Stomach (tissue), 19 donors: ENCODE measurements at places on chromosomes 3 and 15. TPM values are rescaled to one million over a fixed set of nuclear protein-coding genes. Genes with fewer than 3 reads are reported as not detected.

- no peak overlapping the region for H3K27ac ChIP-seq
- no peaks in the 10 kb centered on the region for H3K27me3 ChIP-seq
- H3K4me1 ChIP-seq, result no peaks in the 10 kb centered on the region
- no peaks in the 10 kb centered on the region for H3K36me3 ChIP-seq
- H3K4me3 ChIP-seq, result no peak overlapping the region
These were observed 13.4 kb upstream of the FAM81A start for GRCh38 chr15:59424616-59425015.

DNA sequence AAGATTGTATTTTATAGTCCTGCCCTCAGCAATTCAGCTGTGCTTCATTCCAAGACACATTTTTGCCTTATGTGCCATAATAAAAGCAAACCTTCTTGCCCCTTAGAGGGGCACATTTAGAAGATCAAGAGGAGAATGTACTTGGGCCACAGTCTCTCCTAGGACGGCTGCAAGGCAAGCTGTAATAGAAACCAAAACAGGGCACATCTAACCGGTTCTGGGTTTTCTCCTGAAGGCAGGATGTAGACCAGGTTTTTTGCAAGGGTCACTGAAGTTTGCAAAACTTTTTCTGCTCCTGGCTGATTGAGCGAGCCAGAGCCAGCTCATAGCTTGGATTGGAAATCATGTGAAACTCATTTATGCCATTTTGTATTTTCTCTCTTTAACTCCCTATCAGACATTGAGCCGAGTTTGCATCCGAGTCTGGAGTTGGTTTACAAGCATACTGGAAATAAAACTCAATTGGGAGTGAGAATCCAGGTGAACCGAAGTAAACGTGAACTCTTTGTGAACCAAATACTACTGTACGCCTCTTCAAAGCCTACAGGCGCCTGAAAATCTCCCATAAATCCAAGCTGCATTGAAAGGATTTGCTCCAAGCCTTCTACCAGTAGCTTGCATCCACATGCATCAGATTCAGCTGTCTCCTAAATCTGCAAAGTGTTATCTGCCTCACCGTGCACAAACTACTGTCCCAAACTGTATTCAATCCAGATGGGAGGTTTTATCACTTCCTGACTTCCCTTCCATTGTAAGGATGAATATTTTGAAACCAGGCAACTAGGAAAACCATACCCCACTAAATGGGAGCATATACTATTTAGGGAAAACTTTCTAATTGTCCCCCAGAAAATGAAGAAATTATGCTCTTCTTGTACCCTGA, 60.9 kb upstream of the TSC22D2 start:
- H3K36me3 ChIP-seq, result no peaks in the 10 kb centered on the region
- H3K4me1 ChIP-seq, result peaks cover 5% of the 10 kb centered on the region
- H3K27ac ChIP-seq, result peak overlapping the region; percentile 30
- H3K4me3 ChIP-seq, result no peak overlapping the region

DNA sequence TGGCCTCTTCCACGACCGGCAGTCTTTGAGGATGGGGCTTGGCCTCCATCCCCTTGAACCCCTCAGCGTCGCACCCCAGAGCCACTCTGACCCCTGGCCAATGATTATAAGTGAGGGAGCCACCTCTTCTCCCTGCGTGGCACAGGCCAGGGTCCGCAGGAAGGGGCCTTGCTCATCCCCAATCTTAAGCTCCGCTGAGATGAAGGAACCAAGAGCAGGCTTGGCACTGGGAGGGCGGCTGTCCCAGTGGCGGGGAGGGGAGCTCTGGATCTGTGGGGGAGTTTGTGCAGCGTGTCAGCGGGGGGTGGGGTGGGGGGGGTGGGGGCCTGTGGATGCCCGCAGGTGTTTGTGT, 13.8 kb upstream of the ADPGK start:
- DNase-seq, result no peak
- H3K27me3 ChIP-seq, result peaks cover 39% of the 10 kb centered on the region
- peak overlapping the region; percentile 59 for H3K4me3 ChIP-seq

DNA sequence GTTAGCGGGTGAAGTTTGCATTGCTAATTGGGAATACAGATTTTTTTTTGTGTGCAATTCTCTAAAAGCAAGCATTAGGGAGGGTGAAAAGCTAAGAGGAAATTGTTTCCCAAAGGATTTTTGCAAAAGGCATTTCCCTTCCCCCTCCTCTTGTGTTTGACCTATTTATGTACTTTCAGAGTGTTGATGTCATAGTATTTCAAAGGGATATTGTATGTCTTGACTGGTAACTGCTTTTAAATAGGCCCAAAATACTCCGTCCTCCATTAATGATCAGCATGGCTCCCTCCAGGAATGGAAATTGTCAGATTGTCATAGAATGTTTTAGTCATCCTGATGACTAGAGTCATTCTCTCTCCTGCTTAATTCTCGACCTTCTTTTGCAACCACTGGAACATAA, 32.4 kb downstream of the TRIM71 start:
- no peak for DNase-seq
- H3K27me3 ChIP-seq, result no peaks in the 10 kb centered on the region
- no peaks in the 10 kb centered on the region for H3K4me1 ChIP-seq
- H3K27ac ChIP-seq, result no peak overlapping the region

DNA sequence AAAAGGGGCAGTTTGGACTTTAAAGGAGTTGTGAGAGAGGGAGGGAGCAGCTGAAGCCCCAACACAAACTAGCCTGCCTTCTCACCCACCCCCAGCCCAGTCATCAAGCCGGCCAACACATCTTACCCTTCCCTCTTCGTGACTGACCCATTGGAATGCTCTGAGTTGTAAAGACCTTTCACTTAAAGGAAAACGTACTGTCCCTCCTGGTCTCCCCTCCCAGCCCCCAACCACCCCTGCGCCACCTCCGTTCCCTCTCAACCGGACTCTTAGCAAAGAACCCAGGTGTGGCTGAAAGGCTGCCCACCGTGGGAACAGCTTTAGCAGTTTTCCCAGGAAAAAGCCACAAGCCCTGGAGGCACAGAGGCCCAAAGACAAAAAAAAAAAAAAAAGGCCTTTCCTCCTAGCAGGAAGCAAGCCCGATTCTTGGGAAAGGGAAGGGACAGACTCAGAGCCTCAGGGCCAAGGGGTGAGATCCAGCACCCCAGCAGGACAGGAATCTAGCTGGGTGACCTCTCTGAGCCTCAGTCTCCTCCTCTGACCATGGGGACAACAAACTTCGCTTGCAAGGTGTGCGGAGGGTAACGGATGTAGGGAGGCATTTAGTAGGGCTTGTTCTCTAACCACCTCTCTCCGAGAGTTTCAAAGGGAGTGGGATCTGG, 2.4 kb downstream of the CYP11A1 start:
- DNase-seq, result no peak
- no peaks in the 10 kb centered on the region for H3K36me3 ChIP-seq
- H3K27me3 ChIP-seq, result peaks cover 54% of the 10 kb centered on the region

- peaks cover 12% of the 10 kb centered on the region for H3K4me1 ChIP-seq
- no peaks in the 10 kb centered on the region for H3K36me3 ChIP-seq
- no peak overlapping the region for H3K27ac ChIP-seq
- H3K4me3 ChIP-seq, result no peak overlapping the region
These were observed 6.3 kb upstream of the UBE2Q2 start for GRCh38 chr15:75836959-75837334.

DNA sequence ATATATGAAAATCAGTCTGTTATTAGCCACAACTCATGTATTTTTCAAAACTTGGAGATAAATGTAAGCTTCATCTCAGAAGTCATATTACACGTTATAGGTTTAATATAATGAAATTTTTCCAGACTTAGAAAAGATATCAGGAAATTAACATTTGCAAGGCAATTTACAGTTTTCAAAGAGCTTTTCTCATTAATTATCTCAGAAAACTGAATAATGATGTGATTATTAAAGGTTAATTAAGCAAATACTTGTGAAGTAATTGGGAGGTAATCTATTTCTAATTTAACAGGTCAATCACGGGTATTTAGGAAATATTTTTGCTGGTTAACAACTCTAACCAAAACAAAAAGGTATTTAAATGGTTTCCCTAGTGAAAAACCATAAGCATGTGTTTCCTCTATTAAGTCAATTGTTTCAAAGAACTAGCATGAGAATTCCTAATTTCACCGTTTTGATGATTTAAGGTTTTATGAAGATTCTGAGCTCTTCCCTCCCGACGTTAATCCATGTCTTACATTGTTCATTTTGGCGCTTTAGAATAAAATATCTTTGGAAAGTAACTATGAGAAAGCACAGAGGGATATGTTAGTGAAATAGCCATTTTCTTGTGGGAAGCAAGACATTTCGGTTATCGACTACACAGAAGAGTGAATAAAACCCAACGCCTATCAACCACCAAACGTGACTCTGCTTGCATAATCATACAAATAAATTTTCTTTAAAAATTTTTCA, 1.5 kb upstream of the NEO1 start:
- H3K36me3 ChIP-seq, result no peaks in the 10 kb centered on the region
- H3K27ac ChIP-seq, result peak overlapping the region; percentile 91
- H3K4me1 ChIP-seq, result peaks cover 9% of the 10 kb centered on the region
- no peaks in the 10 kb centered on the region for H3K27me3 ChIP-seq
- peak; percentile 14 for DNase-seq
- H3K4me3 ChIP-seq, result peak overlapping the region; percentile 87

- no peak overlapping the region for H3K4me3 ChIP-seq
- H3K4me1 ChIP-seq, result no peaks in the 10 kb centered on the region
- no peaks in the 10 kb centered on the region for H3K27me3 ChIP-seq
- no peaks in the 10 kb centered on the region for H3K36me3 ChIP-seq
These were observed 44.9 kb downstream of the EPHB1 start for GRCh38 chr3:134839990-134840389.

DNA sequence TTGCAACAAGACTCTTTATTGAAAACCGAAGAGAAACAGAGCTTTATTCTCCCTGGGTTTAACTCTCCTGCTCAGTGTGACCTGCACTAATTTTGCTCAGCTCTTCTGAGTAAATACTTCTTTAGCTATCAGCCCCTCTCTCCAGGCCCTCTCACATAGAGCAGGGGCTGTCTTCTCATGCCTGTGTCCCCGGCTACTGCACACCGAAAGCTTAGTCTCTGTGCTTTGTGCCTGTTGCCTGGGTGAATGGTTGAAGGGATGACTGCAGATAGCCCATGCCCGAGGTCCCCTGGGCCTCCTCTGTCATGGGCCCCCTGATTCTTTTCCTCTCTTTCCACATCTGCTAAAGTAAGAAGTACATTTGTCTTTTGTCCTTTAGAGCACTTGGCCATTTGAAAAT, 195.9 kb downstream of the GABRG3 start:
- H3K36me3 ChIP-seq, result no peaks in the 10 kb centered on the region
- H3K4me1 ChIP-seq, result no peaks in the 10 kb centered on the region
- H3K4me3 ChIP-seq, result no peak overlapping the region
- no peak for DNase-seq
- no peaks in the 10 kb centered on the region for H3K27me3 ChIP-seq
- H3K27ac ChIP-seq, result no peak overlapping the region

GRCh38 chr3:148162132-148162531, 535.6 kb upstream of the AGTR1 start:
- no peaks in the 10 kb centered on the region for H3K4me1 ChIP-seq
- H3K27ac ChIP-seq, result no peak overlapping the region
- no peaks in the 10 kb centered on the region for H3K27me3 ChIP-seq
- H3K4me3 ChIP-seq, result no peak overlapping the region
- DNase-seq, result no peak

GRCh38 chr15:88166082-88166993, 90.2 kb downstream of the NTRK3 start:
- peak; percentile 39 for DNase-seq
- no peaks in the 10 kb centered on the region for H3K36me3 ChIP-seq
- H3K4me1 ChIP-seq, result no peaks in the 10 kb centered on the region
- no peak overlapping the region for H3K4me3 ChIP-seq
- no peak overlapping the region for H3K27ac ChIP-seq

DNA sequence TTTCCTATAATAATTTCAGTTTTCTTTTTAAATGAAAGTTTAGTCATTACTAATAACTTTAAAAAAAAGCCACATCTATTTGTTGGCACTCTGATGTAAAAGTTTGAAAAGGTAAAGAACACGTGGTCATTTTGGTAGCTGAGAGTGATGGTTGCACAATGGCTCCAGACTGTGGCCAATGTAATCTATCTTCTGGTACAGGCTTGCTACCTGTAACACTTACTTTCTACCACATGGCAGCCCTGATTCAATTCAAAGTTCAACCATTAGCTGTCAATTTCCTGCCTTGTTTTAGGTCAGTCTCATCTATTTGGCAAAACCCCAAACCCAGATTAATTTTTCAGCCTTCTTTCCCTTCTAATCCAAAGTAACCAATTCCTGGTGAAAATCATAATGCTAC, 126.1 kb downstream of the TUSC7 start:
- H3K4me1 ChIP-seq, result no peaks in the 10 kb centered on the region
- no peak overlapping the region for H3K4me3 ChIP-seq
- H3K27ac ChIP-seq, result no peak overlapping the region
- no peaks in the 10 kb centered on the region for H3K36me3 ChIP-seq

DNA sequence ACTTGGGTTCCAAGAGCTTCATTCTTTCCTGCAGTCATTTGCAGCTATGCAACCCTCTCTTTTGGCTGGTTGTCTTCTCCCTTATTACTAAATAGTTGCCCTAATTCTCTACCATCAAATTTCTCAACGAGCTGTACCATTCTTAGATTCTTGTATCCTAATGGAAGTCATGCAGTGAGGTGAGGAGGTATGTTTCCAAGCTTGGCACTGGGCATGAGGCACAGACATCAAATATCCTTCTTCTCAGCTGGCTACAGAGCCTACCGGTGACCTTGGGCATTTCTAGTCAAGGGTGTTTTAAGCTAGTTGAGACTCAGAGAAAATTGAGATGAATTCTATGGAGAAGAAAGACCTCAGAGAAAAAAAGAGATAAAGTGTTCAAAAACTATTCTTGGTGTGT, 166.1 kb downstream of the RYR3 start:
- no peak overlapping the region for H3K4me3 ChIP-seq
- H3K27ac ChIP-seq, result no peak overlapping the region
- no peak for DNase-seq
- no peaks in the 10 kb centered on the region for H3K4me1 ChIP-seq

GRCh38 chr3:118801899-118802298, 232.7 kb downstream of the IGSF11 start:
- no peak for DNase-seq
- no peak overlapping the region for H3K4me3 ChIP-seq
- no peaks in the 10 kb centered on the region for H3K4me1 ChIP-seq
- H3K27ac ChIP-seq, result no peak overlapping the region
- no peaks in the 10 kb centered on the region for H3K36me3 ChIP-seq

- no peaks in the 10 kb centered on the region for H3K27me3 ChIP-seq
- peak; percentile 87 for DNase-seq
- no peaks in the 10 kb centered on the region for H3K36me3 ChIP-seq
- H3K4me3 ChIP-seq, result peak within 1 kb of the TSS; percentile 34
- H3K27ac ChIP-seq, result peak within 1 kb of the TSS; percentile 88
- peaks cover 38% of the 10 kb centered on the region for H3K4me1 ChIP-seq
These were observed at the start of gene TM4SF1 for GRCh38 chr3:149377408-149378364. TM4SF1 (minus strand) TSS chr3:149377649; CDS start chr3:149377547, 102 bp downstream.

GRCh38 chr3:139824864-139825263, 110.1 kb upstream of the CLSTN2 start:
- H3K4me3 ChIP-seq, result no peak overlapping the region
- H3K27ac ChIP-seq, result no peak overlapping the region
- H3K36me3 ChIP-seq, result no peaks in the 10 kb centered on the region
- no peaks in the 10 kb centered on the region for H3K27me3 ChIP-seq

The VGLL3 gene
- total RNA-seq, result 5.5 TPM

The SOX14 gene
- not detected for total RNA-seq

The IVD gene
- 50.0 TPM for total RNA-seq

The SLC28A2 gene
- not detected for total RNA-seq

The CHDH gene
- total RNA-seq, result 13.4 TPM

The APPL1 gene
- total RNA-seq, result 7.5 TPM

The LYZL4 gene
- not detected for total RNA-seq

The CD47 gene
- 33.3 TPM for total RNA-seq

The ACKR2 gene
- not detected for total RNA-seq

The PRR23C gene
- not detected for total RNA-seq

The NPAP1 gene
- total RNA-seq, result not detected
